ENCODE measurements at places on chromosomes 3 and 15.

DNA sequence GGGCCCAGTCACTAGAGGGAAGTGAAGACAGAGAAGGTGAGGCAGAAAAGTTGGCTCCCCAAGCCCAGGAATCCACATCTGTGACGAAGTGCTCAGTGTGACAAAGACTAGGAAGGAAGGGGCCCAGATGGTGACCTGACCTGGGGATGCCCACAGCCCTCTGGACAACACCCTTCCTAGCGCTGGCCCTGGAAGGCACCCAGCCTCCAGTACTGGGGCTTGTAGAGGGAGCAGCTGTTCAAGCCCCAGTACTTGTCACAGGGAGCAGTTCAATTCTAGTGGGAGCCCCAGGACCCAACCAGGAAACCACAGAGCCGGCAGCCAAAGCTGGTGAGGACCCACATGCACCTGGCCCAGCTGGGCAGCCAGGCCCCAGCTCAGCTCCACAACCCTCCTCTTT is 190.8 kb downstream of the XXYLT1 start:
- DNase-seq: no peak

- no peak for DNase-seq
Observed at GRCh38 chr3:143484846-143485512, 363.3 kb downstream of the SLC9A9 start.

- no peak for DNase-seq
Observed at GRCh38 chr15:34203305-34203704, 6.6 kb downstream of the KATNBL1 start.

DNA sequence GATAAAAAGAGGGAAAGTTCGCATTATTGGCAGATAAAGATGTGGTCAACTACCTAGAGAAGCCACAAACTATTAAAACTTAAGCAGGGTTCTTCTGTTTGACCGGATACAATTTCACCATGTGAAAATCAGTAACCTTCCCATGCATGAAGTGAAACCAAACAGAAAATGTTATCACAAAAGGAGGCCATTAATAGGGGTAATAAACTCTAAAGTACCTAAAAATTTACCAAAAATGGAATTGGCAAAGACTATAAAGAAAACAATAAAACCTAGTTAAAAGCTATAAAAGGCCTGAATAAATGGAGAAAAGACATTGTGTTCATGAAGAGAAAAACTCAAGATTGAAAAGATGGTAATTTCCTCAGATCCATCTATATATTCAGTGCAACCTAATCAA is 83.4 kb downstream of the FEZF2 start:
- DNase-seq: no peak

DNA sequence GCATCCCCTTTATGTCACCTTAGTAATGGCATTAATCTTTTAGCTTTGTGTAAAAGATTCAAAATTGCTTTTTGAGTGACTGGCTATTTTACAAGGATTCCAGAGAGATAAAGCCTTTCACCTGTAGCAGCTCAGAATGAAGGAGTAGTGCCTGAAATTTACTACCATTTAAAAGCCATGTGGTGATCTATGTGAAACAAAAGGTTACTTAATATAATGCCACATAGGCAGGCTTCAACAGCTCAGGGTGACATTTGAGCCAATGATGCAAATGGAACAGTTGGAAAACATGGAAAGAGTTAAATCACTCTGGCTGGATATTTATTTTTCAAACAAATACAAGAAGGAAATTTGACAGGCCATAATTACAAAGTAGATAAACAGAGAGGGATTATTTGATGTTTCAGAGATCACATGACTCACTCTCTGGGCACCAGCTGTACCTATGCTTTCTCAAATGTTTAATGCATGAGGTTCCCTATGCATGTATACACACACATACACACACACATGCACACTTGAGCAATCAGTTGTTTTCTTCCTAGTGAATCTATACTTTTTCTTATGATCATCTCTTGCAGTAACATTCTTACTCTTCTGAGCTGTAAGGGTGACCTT is 171.5 kb downstream of the ZMAT3 start:
- peak; percentile 95 for DNase-seq

GRCh38 chr3:104987859-104988258 is 378.9 kb upstream of the ALCAM start:
- DNase-seq: no peak

- DNase-seq: peak; percentile 90
Observed at GRCh38 chr15:92839696-92840095, 60.4 kb upstream of the CHD2 start.

GRCh38 chr3:41518626-41519025 is 319.3 kb downstream of the CTNNB1 start:
- no peak for DNase-seq

GRCh38 chr3:40657623-40658022 is 132.9 kb downstream of the ZNF621 start:
- DNase-seq: no peak

Data from COR-L47 (cell line).